D341Med (cell line): ENCODE measurements at places on chromosomes 5 and 9.

- DNase-seq: no peak
These were observed 66.8 kb upstream of the ABL1 start for GRCh38 chr9:130768265-130768664.

- no peak for DNase-seq
These were observed 6.9 kb downstream of the ELL2 start for GRCh38 chr5:95954716-95955115.

DNA sequence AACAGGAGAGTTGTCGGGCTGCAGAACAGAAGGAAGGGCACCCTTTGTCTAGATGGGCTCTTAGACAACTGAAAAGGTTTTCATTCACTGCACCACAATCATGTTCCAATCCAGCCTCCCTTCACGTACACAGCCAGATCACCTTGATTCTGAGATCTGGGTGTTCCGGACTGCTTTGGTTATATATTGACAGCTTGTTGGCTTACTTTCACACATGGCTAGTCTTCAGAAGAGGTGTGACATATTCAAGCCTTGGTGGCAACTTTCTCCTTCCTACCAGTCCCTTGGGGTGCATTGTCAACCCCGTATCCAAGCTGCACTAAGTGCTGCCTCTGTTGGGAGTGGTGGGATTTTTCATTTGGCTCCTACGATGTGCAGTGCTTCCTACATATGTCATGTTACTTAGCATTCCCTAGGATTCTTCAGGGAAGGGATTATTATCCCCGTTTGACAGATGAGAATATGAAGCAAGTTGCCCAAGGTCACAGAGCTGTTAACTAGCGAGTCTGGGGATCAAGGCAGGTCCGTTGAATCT, 100.6 kb downstream of the LIFR start:
- DNase-seq: no peak

GRCh38 chr5:33628796-33629195, 188.0 kb downstream of the TARS1 start:
- DNase-seq: no peak

DNA sequence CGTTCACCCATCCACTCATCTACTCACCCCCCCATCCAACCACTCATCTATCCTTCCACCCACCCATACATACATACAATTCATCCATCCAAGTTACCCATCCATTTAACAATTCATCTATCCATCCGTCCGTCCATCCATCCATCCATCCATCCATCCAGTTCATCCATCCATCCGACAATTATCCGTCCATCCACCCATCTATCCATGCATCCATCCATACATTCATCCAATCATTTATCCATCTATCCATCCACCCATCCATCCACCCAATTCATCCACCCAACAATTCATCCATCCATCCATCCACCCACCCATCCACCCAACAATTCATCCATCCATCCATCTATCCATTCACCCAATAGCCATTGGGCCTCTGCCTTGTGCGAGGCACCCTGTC, 173.2 kb upstream of the MVB12B start:
- no peak for DNase-seq

- DNase-seq: no peak
These were observed 131.1 kb downstream of the ACTL7B start for GRCh38 chr9:108724652-108725051.

DNA sequence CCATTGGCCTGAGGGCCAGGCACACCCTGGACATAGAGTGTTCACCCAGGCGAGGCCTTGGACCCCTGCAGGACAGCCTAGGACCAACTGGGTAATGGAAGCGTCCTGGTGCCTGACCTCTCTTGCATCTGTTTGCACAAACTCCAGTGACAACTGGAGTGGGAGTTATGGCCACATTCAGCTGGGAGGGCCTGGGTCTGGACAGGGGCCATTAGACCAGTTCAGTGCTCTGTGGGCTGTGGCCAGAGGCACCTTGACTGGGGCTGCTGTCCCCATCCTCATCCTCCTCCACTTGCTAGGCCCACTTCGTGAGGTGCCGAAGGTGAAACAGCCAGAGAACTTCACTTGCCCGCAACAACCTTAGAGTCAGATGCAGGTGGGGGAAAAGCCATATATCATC, 372.7 kb upstream of the IRX1 start:
- DNase-seq: no peak

DNA sequence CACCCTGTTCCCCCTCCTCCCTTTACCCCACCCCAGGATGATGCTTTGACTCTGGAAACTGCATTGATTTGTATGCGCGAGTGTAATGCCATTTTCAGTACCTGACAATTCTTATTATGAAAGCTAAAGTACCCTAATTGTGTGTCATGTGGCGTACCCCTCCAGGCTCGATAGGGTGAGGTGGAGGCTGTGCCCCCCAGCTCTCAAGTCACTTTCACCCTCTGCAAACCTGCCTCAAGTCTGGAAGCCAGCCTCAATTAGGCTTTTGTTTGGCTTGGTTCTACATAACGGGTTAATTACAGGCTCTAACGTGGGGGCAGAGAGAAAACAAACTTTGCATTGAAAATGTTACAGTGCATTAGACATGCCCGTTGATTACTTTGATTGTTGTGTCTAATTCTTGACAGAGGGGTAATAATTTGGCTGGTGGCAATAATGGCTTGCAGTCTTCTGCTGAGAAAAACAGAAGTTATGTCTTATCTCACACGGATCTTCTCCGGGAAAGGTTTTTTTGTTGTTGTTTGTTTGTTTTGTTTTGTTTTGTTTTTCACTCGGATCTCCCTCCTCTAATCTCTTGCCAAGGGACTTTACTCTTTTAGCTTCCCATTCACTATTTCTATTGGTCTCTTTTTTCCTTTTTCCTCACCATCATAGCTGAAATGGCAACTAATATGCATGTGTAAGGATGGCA, 12.6 kb downstream of the ISL1 start:
- no peak for DNase-seq
